ENCODE measurements at places on chromosomes 7 and 10. TPM values are rescaled to one million over a fixed set of nuclear protein-coding genes. Genes with fewer than 3 reads are reported as not detected.
A peak's percentile ranks its signal among the peaks of the same experiment; 100 is the strongest.

The CALHM2 gene
- total RNA-seq = 74.2 TPM

- peaks cover 95% of the 10 kb centered on the region for H3K4me1 ChIP-seq
- no peak overlapping the region for H3K4me3 ChIP-seq
- H3K27me3 ChIP-seq = no peaks in the 10 kb centered on the region
- peak; percentile 85 for DNase-seq
- H3K36me3 ChIP-seq = peaks cover 7% of the 10 kb centered on the region
Measured at GRCh38 chr10:102648889-102649796, 4.9 kb downstream of the TRIM8 start.

The RBM33 gene
- total RNA-seq = 88.9 TPM

- no peak for DNase-seq
- H3K27me3 ChIP-seq = no peaks in the 10 kb centered on the region
- no peak overlapping the region for H3K27ac ChIP-seq
- no peak overlapping the region for H3K4me3 ChIP-seq
Measured at GRCh38 chr10:132326925-132327324, 5.1 kb upstream of the LRRC27 start.

DNA sequence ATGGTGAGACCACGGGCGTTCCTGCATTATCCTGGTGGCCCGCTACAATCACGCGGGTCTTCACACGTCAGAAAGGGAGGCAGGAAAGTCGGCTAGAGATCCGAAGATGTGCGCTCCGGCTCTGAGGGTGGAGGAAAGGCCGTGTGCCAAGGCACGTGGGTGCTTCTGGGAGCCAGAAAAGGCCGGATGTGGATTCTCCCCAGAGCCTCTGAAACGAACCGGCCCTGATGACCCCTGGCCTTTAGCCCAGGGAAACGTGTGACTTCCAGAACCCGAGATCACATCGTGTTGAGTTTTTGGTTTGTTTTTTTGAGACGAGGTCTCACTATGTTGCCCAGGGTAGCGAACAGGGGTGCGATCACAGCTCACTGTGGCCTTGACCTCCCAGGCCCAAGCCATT, 244.2 kb downstream of the ELFN1 start:
- no peak overlapping the region for H3K27ac ChIP-seq
- no peak overlapping the region for H3K4me3 ChIP-seq
- H3K4me1 ChIP-seq = peaks cover 3% of the 10 kb centered on the region
- peak; percentile 50 for DNase-seq
- H3K36me3 ChIP-seq = no peaks in the 10 kb centered on the region

DNA sequence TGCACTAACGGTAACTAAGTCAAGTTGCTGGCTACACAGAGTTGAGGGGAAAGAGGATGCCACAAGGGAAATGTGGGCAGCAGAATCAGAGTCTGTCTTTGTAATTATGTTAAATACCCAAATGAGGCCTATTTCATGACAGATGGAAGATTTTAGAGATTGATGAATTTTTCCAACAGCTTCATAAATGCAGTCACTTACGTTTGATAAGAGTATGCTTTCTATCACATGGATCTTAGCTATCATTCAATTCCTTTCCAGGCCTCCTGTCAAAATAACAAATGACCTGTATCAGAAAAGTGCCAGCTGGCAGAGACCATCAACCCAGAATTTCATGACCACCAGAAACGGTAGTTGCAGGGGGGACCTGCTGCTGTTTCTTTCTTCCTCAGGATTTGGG, 148.4 kb upstream of the PLPP4 start:
- H3K27me3 ChIP-seq = peaks cover 15% of the 10 kb centered on the region
- H3K36me3 ChIP-seq = no peaks in the 10 kb centered on the region
- H3K4me1 ChIP-seq = no peaks in the 10 kb centered on the region
- H3K27ac ChIP-seq = no peak overlapping the region
- no peak overlapping the region for H3K4me3 ChIP-seq
- DNase-seq = no peak

DNA sequence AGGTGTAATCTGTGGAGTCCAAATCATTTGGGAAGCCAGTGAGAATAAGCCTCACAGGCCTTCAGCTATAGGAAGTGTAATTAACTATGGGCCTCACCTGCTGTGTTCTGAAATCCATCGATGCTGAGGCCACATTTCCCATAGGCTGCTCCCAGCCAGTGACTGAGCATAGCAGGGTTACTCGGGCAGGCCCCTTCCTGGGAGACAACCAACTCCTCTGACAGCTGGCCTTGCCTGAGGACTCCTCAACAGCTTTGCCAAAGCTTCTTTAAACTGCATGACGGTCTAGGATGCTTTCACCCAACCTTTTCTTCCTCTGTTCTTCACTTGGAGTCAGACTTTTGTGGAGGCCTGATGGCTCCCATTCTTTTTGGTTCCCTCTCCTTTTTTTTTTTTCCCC, 63.8 kb upstream of the SMNDC1 start:
- H3K4me1 ChIP-seq = no peaks in the 10 kb centered on the region
- no peak for DNase-seq
- H3K27me3 ChIP-seq = no peaks in the 10 kb centered on the region
- H3K4me3 ChIP-seq = no peak overlapping the region
- no peaks in the 10 kb centered on the region for H3K36me3 ChIP-seq

The TDRD1 gene
- 1.2 TPM for total RNA-seq

GRCh38 chr7:125561006-125561405, 631.4 kb upstream of the POT1 start:
- H3K36me3 ChIP-seq = no peaks in the 10 kb centered on the region
- H3K27me3 ChIP-seq = no peaks in the 10 kb centered on the region
- H3K27ac ChIP-seq = no peak overlapping the region

DNA sequence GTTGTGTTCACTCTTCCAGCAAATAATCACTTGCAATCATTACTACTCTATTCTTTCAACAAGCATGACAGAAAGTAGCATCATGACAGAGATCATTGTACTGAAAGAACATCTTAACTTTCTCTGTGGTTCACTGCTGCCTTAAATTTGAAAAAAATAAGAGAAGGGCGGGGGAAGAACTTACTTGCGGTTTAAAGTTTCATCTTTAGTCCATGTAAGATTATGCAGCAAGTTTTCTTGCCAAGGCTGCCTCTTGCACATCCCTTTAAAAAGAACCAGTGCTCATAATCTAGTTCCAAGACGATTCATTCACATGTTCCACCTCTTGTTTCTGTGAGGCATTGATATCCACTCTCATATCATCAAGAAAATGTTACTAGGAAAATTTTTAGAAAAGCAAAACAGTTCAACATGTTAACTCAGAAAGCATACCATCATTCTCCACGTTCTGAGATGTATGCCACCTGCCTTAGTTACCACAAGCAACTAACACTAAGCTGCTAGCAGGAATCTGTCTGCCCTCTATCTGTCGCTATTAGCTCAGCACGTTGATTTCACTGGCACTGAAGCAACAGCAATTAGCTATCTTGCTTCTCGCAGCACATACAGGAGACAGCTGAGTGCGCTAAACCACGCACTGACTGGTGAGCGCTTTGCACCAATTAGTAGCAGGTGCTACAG, at the start of gene PCDH15:
PCDH15 (minus strand) TSS at position 491 of the 681 bp plus-strand sequence. CDS start 136,969 bp downstream, outside the sequence.
- H3K27me3 ChIP-seq = no peaks in the 10 kb centered on the region
- no peak within 1 kb of the TSS for H3K27ac ChIP-seq
- no peak within 1 kb of the TSS for H3K4me3 ChIP-seq
- H3K4me1 ChIP-seq = no peaks in the 10 kb centered on the region
- H3K36me3 ChIP-seq = no peaks in the 10 kb centered on the region
- DNase-seq = no peak

DNA sequence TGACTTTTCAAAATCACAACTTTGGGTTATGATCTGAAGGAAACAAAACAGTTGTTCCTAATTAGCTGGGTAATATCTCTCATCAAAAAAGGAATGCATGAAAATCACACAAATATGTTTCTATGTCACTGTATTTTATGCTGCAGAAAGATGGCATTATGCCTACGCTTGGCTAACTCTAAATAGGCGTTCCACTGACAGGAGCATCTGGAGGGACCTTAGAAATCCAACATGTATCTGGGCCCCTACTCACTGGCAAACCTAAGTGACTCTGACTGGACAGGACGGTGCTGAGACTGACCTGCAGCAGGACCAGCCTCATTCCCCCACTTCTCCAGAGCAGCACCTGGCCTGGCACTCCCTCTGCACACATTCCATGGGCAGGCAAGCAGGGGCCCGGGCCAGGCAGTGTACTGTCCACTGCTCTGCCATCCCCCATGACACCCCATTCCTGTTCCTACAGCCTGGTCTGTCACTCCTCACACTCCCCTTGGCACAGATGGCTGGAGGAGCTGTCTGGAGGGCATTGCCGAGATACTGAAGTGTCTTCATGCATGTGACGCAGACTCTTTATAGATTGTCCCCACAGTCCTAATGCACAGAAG, 2.6 kb upstream of the MYL7 start:
- peak; percentile 49 for DNase-seq
- H3K4me1 ChIP-seq = peaks cover 14% of the 10 kb centered on the region
- no peak overlapping the region for H3K27ac ChIP-seq
- no peak overlapping the region for H3K4me3 ChIP-seq
- H3K27me3 ChIP-seq = no peaks in the 10 kb centered on the region
- no peaks in the 10 kb centered on the region for H3K36me3 ChIP-seq

- no peak overlapping the region for H3K27ac ChIP-seq
- no peaks in the 10 kb centered on the region for H3K27me3 ChIP-seq
- no peak for DNase-seq
- no peaks in the 10 kb centered on the region for H3K4me1 ChIP-seq
Measured at GRCh38 chr7:92802406-92802805, 34.0 kb downstream of the CDK6 start.

DNA sequence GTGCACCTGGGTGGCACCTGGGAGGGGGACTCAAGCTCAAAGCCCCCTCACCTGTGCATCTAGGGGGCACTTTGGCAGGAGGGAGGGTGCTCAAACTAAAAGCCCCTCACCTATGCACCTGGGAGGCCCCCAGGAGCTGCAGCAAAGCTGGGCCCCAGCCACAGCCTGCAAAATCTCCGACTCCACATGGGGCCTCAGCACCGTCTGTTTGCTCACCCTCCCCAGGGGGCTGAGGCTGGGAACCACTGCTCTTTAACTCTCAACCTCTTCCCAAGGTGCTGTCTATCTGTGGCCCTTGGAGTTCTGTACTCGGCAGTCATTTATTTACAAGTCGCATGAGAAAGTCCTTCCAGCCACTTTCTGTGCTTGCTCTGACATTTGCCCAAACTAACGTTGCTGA, 458.4 kb downstream of the DNAJB6 start:
- H3K36me3 ChIP-seq = no peaks in the 10 kb centered on the region
- no peak overlapping the region for H3K27ac ChIP-seq
- DNase-seq = no peak

The ATP6V1F gene
- 80.9 TPM for total RNA-seq

DNA sequence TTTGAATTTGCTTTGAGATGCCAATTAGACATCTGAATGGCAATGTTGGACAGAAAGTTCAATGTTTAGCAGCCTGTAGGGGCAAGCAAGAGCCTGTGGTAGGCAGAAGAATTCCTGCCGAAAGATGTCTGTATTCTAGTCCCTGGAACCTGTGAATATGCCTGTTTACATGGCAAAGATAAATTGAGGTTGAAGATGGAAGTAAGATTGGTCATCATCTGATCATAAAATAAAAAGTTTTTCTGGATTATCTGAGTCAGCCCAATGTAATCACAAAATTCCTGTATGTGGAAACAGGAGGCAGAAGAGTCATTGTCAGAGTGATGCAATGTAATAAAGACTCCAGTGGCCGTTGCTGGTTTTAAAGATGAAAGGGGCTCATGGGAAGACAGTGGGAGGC, 430.5 kb downstream of the MDFIC start:
- no peaks in the 10 kb centered on the region for H3K4me1 ChIP-seq
- no peak for DNase-seq
- no peaks in the 10 kb centered on the region for H3K36me3 ChIP-seq

The KEL gene
- total RNA-seq = 4.1 TPM

DNA sequence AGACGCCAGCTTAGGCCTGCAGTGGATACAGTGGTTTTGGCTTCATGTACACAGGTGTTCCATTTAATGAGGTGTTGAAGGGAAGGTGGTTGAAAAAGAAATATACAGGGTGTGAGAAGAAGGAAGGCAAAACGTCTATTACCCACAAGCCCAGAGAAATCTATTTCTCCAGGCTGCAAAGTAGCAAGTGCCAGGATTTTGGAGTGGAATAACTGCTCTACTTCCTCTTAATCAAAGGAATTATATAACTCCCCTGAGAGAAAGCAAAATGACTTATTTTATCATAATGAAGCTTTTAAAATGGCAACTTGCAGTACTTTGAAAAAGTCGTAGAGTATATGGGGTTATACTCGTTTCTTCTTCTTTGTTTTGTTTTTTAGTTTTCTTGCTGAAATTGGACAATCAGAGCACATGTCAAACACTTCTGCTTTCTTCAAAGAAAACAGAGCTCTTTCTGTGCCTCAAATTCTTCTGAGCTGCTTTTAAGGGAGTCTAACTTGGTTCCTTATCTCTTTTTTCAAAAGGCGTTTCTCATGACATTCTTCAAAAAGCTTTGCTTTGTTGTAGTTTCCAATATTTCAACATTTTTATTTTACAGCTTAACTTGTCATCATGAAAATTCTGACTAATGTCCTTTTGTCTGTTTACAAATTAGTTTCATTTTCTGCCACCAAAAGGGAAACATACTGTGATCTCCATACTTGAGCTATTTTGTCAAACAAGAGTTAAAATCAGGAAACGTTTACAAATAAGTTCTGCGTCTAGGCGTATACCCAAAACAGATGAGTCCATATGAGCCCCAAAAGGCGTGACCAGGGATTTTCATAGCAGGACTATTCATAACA, 289.7 kb downstream of the FRMD4A start:
- DNase-seq = no peak
- H3K27ac ChIP-seq = peak overlapping the region; percentile 24
- H3K4me3 ChIP-seq = no peak overlapping the region
- no peaks in the 10 kb centered on the region for H3K36me3 ChIP-seq
- H3K27me3 ChIP-seq = no peaks in the 10 kb centered on the region
- H3K4me1 ChIP-seq = peaks cover 8% of the 10 kb centered on the region

The CNOT4 gene
- total RNA-seq = 22.4 TPM

The KCND2 gene
- total RNA-seq = 0.80 TPM

The VIPR2 gene
- 0.93 TPM for total RNA-seq

DNA sequence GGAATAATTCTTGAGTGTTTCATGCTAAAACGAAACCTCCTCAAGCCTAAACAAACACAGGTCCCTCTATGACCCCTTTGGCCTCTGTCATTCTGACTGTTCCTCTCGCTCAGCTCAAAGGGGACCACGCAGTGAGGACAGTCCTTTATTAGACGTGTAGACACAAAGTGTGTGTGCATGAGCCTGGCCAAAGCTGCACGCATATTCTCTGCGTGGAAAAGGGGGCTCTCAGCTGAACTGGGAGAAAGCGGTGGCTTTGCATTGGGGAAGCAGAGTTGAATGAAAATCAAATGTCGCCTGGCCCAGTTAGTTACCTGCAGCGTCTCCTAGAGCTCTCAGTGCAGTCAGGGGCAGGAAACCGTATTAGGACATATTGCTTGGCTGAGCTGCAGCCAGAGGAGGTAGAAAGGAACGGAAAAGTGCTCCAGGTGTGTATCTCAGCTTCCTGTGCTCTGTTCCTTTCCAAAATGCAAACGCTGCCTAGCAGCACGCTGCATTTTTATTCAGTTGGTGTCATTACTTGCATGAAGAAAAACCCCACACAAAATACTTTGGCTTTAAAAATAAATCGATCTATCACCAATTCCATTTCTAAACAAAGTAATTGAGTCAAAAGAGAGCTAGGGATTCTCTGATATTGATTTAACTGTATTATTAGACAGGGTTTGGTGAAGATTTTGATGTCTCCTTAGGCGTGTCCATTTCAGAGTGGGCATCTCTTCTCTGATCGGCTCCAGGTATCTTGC, 4.9 kb downstream of the GATA3 start:
- H3K27me3 ChIP-seq = peaks cover 21% of the 10 kb centered on the region
- H3K27ac ChIP-seq = peak overlapping the region; percentile 8
- no peak for DNase-seq
- peaks cover 25% of the 10 kb centered on the region for H3K4me1 ChIP-seq
- peak overlapping the region; percentile 31 for H3K4me3 ChIP-seq
- H3K36me3 ChIP-seq = no peaks in the 10 kb centered on the region

The TNS3 gene
- total RNA-seq = 142 TPM
